ENCODE measurements at places on chromosomes 6 and 20. TPM values are rescaled to one million over a fixed set of nuclear protein-coding genes. Genes with fewer than 3 reads are reported as not detected.

The KCNK16 gene
- total RNA-seq, result not detected

The OGFR gene
- total RNA-seq, result 30.8 TPM

The GJA10 gene
- total RNA-seq, result not detected

The NT5E gene
- total RNA-seq, result 257 TPM

The SLC44A4 gene
- not detected for total RNA-seq

The ETV7 gene
- total RNA-seq, result 1.0 TPM

The TNFRSF6B gene
- 6.7 TPM for total RNA-seq

The SLC22A3 gene
- total RNA-seq, result 0.26 TPM

The DEFB124 gene
- total RNA-seq, result not detected

The MEP1A gene
- total RNA-seq, result not detected

GRCh38 chr6:47283993-47284392 lies 25.7 kb downstream of the TNFRSF21 start:
- DNase-seq, result no peak

DNA sequence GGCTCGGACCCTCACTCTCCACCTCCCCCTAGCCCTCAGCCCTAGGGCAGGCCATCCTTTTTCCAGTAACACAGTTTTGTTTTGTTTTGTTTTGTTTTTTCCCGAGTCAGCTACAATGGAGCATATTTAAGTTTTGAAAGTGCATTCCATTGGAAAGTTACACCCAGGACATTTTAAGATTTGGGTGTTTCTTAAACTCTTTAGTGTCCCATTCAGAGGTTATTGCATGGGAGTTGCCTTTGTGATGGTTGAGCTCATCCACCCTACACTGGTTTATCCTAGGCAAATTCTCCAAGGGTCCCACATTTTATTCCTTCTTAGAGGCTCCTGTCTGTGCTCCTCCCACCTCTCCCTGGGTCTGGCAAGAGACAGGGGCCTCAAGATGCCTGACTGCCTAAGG lies 58.9 kb downstream of the THBS2 start:
- no peak for DNase-seq

GRCh38 chr6:38099221-38099620 lies 279.7 kb downstream of the ZFAND3 start:
- DNase-seq, result no peak

GRCh38 chr6:51855310-51856082 lies 231.9 kb downstream of the PKHD1 start:
- peak; percentile 53 for DNase-seq

GRCh38 chr20:10419550-10420133 lies 14.4 kb downstream of the MKKS start:
- peak; percentile 12 for DNase-seq

DNA sequence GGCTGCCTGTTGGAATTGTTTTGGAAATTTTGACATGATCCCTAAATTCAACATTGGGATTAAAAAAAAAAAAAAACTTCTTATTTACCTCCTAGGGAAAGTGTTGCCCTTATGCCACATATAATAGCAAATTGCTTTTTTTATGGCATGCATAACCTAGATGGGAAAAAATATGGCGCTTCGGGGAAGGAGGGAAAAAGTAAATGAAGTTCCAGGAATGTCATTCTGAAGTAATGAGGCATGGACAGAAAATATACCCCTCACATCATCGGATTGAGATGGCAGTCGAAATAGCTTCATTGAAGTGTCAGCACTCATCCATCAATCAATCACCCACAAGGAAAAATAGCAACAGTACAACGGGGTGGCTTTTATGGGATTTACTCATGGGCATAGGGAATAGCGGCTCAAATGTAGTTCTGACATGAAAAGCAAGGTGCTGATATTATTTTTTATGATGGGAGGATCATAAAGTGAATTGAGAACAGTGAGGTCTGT lies 104.8 kb downstream of the ZNF217 start:
- DNase-seq, result no peak

DNA sequence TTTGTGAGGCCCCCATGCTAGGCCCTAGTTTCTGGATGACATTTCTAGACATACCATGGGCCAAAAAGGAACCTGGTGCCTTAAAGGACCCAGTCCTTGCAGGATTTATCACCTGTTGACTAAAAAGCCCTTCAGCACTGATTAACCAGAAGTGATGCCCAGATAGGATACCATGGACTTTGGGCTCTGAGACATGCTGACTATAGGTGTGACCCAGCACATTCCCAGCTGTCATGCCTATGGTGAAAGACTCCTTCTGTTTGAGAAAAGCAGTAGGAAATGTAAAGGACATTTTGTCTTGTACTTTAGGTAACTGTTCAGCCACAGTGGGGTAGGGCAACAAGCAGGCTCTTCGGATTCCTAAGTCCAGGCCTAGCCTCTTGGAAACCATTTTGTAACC lies 724.2 kb downstream of the CD109 start:
- no peak for DNase-seq

DNA sequence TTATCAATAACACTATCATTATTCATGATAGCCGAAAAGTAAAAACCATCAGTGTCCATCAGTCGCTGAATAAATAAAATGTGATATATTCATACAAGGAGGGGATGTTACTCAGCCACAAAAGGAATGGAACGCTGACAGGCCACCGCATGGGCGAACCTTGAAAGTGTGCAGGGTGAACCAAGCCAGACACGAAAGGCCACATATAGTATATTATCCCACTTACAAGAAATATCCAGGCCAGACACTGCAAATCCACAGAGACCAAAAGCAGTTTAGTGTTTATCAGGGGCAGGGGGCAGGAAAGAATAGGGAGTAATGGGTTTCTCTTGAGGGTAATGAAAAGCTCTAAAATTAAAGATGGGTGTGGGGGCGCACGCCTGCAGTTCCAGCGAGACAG lies 5.7 kb downstream of the SOX18 start:
- DNase-seq, result no peak

DNA sequence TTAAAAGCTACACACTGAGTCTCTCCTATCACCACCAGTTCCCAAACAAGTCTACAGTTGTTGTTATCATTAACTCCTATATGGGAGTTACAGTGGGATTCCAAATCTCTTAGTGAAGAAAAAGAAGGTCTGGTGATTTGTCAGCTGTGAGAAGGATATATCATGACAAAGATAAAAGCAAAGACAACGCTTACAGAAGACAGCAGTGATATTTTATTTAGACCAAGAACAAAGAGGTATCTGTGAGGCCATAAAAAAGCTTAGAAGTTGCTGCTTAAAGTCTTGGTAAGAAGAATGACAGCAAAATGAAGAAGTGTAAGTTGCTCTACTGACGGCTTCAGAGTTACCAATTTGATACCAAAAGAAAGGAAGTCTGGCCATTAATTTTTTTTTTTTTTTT lies 47.2 kb downstream of the CHD6 start:
- no peak for DNase-seq

- DNase-seq, result no peak
These were observed 94.5 kb downstream of the F13A1 start for GRCh38 chr6:6225885-6226529.

- DNase-seq, result peak; percentile 43
These were observed 204.7 kb upstream of the ARG1 start for GRCh38 chr6:131368198-131368911.

DNA sequence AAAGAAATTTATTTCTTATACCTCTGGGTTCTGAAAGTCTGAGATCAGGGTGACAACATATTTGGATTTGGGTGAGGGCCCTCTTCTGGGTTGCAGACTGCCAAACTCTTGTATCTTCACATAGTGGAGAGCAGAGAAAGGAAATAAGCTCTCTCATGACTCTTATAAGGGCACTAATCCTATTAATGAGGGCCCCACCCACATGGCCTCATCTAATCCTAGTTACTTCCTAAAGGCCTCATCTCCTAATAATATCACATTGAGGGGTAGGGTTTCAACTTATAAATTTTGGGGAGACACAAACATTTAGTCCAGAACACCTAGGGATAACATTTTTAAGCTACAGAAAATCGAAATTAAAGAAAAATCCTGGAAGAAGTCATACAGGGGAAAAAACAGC lies 5.1 kb upstream of the ZNF391 start:
- no peak for DNase-seq

DNA sequence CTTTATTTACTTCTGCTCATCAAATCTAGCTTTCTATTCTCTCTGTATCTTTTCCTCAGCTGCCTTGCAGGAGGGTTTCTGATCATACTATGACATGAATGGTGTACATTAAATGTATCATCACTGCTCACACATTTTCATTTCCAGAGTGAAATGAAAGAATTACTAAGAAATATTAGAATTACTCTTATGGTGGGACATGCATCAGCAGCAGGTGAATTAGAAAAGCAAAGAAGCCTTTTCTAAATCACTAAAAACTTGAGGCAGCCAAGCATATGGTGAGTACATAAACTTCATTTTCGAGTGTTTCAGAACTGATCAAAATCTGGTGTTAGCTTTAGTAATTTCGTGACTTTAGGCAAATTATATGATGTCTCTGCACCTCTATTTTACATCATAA lies 23.6 kb downstream of the IL17A start:
- no peak for DNase-seq

GRCh38 chr20:16806886-16807285 lies 58.7 kb downstream of the OTOR start:
- DNase-seq, result no peak

DNA sequence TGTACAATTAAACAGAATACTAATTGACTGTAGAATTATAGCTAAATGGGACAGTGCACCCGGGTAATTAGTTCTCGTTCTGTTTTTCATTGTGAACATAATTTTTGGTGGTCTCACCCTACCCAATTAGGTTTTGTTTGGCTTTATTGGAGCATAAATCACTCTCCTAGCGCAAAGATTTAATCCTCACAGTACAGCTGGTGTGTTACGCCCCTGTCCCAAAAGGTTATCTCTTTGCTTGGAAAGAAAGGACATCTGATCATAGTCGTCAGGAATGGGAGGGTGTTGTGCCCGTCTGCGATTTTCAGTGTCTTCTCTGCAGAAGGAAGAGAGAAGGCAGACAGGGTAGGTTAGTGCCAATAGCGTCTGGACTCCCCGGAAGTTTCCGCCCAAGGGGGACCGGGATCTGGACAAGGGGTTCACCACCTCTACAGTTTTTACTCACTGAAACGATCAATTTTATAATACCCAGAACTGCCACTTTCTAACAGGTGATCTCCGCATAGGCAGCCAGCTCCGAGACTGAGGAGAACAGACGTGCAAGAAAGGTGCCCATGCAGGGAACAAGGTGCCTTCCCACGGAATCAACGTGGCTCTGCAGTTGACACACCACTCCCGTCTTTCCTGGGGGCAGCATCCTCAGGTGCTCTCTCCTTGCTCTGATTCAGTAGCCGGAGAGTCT lies 617.4 kb upstream of the CDH4 start:
- no peak for DNase-seq

- no peak for DNase-seq
These were observed 101.2 kb downstream of the SMPDL3A start for GRCh38 chr6:122890250-122890649.

DNA sequence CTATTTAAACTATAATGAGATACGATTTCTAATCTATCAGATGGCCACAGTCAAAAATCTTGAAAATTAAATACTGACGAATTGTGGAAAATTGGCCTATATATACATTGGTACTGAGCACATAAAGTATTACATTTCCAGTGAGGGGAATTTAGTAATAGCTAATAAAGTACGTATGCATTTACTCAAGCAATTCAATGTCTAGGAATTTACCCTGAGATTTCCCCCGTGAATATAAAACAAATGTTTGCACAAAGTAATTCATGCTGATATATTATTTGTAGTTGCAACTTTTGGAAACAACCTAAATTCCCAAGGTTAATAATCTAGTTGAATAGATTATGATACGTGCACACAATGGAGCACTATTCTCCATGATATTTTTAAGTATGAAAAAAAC lies 14.7 kb upstream of the C6orf141 start:
- DNase-seq, result no peak

DNA sequence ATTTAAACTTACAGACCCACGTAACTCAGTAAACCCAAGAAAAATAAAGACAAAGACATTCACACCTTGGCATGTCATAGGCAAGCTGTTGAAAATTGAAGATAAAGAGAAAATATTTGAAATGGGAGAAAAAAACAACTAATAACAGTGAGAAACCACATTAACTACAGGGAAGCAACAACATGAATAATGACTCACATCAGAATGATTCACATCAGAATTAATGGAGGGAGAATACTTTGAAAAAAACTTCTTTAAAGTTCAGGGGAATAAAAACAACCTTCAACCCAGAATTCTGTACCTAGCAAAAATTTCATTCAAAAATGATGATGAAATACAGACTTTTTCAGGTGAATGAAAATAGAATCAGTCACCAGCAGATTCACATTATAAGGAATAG lies 32.9 kb upstream of the SLC22A3 start:
- peak; percentile 6 for DNase-seq

- no peak for DNase-seq
These were observed 303.8 kb upstream of the MAN1A1 start for GRCh38 chr6:119653329-119653728.

DNA sequence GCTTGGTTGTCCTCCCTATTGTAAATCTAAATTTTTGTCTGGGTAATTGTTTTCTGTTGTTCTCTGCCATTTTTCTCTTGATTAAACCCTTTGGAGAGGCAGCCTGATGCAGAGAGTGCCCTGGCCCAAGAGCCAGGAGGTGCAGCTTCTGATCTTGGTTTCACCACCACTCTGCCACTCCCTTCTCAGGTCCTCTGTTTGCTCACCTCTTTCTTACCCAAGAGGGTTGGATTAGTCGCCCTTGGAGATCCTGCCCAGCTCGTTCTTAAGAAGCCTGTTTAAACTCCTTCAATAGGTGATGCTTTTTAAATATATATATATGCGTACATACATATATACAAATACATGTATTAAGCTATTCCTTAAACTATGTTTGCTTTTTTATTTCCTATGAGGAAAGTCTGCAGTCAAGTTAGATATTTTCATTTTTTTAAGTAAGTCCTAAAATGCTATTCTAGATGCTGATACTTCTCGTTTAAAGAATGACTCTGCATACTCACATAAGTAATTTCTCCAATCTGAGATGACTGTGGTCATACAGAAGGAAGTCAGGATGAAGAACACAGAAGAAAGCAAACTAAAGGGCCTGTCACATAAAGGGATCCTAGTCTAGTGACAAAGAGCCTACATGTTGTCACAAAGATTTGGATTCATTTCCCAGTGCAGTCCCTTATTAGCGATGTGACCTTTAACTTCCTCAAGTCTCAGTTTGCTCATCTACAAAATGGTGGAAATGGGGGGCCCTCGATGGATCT lies 19.9 kb downstream of the TPD52L1 start:
- no peak for DNase-seq
